CD4-positive, alpha-beta T cell (primary cell): ENCODE measurements at places on chromosomes 6 and 20. TPM values are rescaled to one million over a fixed set of nuclear protein-coding genes. Genes with fewer than 3 reads are reported as not detected.

The LAMA2 gene
- total RNA-seq = 0.05 TPM

The ADGB gene
- not detected for total RNA-seq

The GNAS-AS1 gene
- not detected for total RNA-seq

The MRAP2 gene
- not detected for total RNA-seq

The NQO2 gene
- 6.7 TPM for total RNA-seq

The IL17F gene
- not detected for total RNA-seq

The CALHM4 gene
- total RNA-seq = not detected

DNA sequence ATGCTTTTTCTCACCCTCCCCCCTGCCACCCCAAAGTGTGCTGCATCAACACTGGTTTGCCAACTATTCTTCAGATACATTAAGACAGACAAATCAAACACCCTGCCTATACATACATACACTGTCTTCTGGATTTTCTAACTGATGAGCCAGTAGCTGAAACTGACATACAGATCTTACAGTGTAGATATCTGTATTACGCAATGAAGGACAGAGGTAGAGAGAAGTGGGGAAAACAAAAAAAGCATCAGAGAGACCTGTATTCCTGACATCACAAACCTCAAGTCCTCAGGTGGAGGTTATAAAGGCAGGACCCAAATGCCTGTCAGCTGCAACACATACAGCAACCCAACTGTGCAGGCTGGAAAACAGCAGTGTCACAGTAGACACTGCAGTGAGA, 535.4 kb downstream of the HACE1 start:
- H3K36me3 ChIP-seq = no peaks in the 10 kb centered on the region
- DNase-seq = no peak
- no peaks in the 10 kb centered on the region for H3K4me1 ChIP-seq
- no peak overlapping the region for H3K4me3 ChIP-seq

DNA sequence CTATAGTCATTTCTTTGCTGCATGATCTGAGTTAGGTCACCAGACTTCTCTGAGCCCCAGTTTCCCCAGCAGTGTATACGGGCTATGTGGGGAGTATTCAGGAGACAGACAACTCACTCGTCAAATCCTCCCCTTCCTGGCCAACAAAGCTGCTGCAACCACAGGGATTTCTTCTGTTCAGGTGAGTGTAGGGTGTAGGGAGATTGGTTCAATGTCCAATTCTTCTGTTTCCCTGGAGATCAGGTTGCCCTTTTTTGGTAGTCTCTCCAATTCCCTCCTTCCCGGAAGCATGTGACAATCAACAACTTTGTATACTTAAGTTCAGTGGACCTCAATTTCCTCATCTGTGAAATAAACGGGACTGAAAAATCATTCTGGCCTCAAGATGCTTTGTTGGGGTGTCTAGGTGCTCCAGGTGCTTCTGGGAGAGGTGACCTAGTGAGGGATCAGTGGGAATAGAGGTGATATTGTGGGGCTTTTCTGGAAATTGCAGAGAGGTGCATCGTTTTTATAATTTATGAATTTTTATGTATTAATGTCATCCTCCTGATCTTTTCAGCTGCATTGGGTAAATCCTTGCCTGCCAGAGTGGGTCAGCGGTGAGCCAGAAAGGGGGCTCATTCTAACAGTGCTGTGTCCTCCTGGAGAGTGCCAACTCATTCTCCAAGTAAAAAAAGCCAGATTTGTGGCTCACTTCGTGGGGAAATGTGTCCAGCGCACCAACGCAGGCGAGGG, 594 bp upstream of the CDKN1A start:
- H3K4me1 ChIP-seq = peaks cover 55% of the 10 kb centered on the region
- no peaks in the 10 kb centered on the region for H3K27me3 ChIP-seq
- H3K27ac ChIP-seq = peak overlapping the region; percentile 34
- peak; percentile 52 for DNase-seq
- no peak overlapping the region for H3K4me3 ChIP-seq

DNA sequence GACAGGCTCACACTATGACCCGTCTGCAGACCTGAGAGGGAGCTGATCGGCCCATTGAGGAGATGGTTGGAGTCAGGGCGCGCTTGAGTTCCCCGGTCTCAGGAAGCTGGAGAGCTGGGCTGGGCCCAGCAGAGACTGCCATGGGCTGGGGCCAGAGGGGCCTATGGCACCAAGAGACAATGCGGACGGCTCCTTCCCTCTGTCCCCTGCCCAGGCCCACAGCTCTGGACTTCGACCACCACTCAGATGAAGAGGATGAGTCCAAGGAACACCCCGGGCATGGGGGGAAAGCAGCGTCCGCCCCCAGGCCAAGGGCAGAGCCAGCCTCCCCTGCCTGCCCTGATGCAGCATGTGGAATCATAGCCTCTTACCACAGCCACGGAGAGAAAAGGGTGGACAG, 40.2 kb upstream of the PHACTR3 start:
- H3K4me3 ChIP-seq = no peak overlapping the region
- H3K36me3 ChIP-seq = no peaks in the 10 kb centered on the region
- no peaks in the 10 kb centered on the region for H3K27me3 ChIP-seq
- DNase-seq = no peak

DNA sequence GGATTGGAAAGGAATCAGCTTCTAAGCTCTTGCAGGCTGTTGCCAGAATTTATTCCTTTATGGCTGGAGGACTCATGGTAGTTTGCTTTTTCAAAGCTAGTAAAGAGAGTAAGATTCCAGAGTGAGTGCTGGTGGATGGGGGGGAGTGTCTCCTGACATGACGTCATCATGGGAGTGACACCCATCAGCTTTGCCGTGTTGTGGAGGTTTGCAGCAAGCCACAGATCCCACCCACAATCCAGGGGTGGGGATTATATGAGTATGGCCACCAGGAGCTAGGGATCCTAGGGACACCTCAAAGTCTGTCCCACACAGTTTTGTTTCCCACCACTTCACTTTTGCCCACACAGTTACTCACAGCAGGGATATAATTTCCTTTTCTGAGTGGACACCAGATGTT, 28.7 kb upstream of the PMEPA1 start:
- DNase-seq = no peak
- peaks cover 5% of the 10 kb centered on the region for H3K27me3 ChIP-seq
- no peak overlapping the region for H3K4me3 ChIP-seq
- no peaks in the 10 kb centered on the region for H3K4me1 ChIP-seq

- H3K4me3 ChIP-seq = no peak overlapping the region
- DNase-seq = peak; percentile 70
- H3K27ac ChIP-seq = no peak overlapping the region
These were observed 205.5 kb downstream of the ZNF217 start for GRCh38 chr20:53387983-53388675.

DNA sequence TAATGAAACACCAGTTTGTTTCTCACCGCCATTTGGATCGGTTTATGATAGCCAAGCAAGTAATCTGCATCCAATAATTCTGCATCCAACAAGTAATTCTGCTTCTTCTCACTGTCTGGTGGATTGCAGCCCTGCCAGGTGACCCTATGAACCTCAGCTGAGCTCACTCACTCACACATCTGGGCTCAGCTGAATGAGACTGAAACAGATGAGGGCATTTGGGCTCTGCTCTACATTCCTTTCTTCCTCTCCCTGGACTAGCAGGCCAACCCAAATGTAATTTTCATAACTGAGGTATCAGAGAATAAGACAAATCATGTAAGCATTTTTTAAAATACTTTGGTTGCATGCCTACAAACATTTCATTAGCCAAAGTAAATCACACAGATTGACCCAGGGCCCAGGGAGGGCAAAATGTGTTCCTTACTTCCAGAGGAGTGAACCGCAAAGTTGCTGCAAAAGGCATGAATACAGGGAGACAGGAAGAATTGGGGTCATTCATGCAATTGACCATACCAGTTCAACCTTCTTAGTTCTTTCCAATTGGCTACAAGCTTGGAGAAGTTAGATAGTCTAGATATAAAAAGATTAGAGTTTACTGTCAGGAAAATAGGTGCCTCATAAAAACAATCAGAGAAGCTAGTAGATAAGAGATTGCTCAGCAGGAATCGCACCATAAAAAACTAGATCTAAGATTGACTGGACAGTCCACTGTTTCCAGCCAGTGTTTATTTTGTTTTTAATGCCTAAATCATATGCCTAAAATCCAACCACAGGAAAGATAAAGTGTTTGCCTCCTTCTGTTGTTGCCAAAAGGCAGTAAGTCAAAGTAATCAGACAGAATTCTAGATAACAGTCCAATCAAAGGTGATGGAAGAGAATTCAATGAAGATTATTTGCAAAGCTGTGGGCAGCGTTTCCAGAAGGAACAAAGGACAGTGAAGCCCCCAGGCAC, 43.7 kb downstream of the CBLN4 start:
- H3K36me3 ChIP-seq = no peaks in the 10 kb centered on the region
- H3K4me3 ChIP-seq = no peak overlapping the region

- no peaks in the 10 kb centered on the region for H3K27me3 ChIP-seq
- no peak overlapping the region for H3K27ac ChIP-seq
- H3K36me3 ChIP-seq = no peaks in the 10 kb centered on the region
- no peak overlapping the region for H3K4me3 ChIP-seq
- H3K4me1 ChIP-seq = no peaks in the 10 kb centered on the region
- no peak for DNase-seq
These were observed 42.6 kb upstream of the NXT1 start for GRCh38 chr20:23308024-23308423.

DNA sequence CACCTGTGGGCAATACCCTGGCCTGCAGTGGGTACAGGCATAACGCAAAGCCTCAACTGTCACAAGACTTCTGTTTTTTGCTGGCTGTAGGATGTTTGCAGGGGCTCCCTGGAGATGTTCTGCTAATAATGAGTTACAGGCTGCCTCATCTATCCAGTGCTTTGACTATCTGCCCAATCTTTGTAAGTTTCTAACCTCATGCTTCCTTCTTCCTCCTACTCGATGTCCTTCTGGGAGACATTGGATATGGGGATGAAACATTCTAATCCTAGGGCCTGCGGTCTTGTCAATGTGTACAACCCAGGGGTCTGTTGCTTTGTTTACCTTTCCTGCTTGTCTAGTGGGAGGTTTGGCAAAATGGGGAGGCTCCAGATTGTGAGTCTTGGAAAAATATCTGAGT, 136.8 kb upstream of the TCF21 start:
- no peak overlapping the region for H3K27ac ChIP-seq
- H3K4me1 ChIP-seq = no peaks in the 10 kb centered on the region
- H3K4me3 ChIP-seq = no peak overlapping the region
- H3K27me3 ChIP-seq = no peaks in the 10 kb centered on the region
- no peaks in the 10 kb centered on the region for H3K36me3 ChIP-seq

- no peak overlapping the region for H3K4me3 ChIP-seq
- H3K27me3 ChIP-seq = no peaks in the 10 kb centered on the region
- peaks cover 3% of the 10 kb centered on the region for H3K4me1 ChIP-seq
- H3K27ac ChIP-seq = no peak overlapping the region
- DNase-seq = no peak
- H3K36me3 ChIP-seq = no peaks in the 10 kb centered on the region
These were observed 244.1 kb upstream of the QKI start for GRCh38 chr6:163170294-163170883.

- no peaks in the 10 kb centered on the region for H3K4me1 ChIP-seq
- H3K36me3 ChIP-seq = peaks cover 2% of the 10 kb centered on the region
- no peak overlapping the region for H3K4me3 ChIP-seq
- DNase-seq = no peak
- no peak overlapping the region for H3K27ac ChIP-seq
- H3K27me3 ChIP-seq = no peaks in the 10 kb centered on the region
These were observed 47.0 kb downstream of the TCP11 start for GRCh38 chr6:35094183-35094582.

DNA sequence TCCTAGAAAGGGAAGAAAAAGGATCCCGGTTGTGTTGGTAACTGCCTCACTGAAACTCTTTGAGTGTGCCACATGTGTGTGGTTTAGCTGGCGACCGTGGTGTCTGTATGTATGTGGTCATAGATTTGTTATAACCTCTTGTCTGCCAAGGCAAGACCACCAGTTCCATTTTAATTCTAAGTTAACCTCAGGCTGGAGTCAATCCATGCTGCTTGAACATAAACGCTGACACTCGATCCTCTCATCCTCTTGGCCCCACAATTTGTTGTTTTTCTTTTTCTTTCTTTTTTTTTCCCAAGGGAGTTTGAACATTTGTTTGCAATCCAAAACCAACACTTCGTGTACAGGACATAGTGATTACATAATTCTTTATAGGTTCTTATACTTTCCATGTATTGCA, 318.9 kb upstream of the JAG1 start:
- no peaks in the 10 kb centered on the region for H3K36me3 ChIP-seq
- H3K27ac ChIP-seq = no peak overlapping the region
- H3K4me3 ChIP-seq = no peak overlapping the region
- H3K4me1 ChIP-seq = no peaks in the 10 kb centered on the region

GRCh38 chr20:2798814-2799213, 1.6 kb downstream of the CPXM1 start:
- H3K27me3 ChIP-seq = peaks cover 41% of the 10 kb centered on the region
- no peaks in the 10 kb centered on the region for H3K36me3 ChIP-seq
- no peak overlapping the region for H3K4me3 ChIP-seq
- peaks cover 25% of the 10 kb centered on the region for H3K4me1 ChIP-seq

DNA sequence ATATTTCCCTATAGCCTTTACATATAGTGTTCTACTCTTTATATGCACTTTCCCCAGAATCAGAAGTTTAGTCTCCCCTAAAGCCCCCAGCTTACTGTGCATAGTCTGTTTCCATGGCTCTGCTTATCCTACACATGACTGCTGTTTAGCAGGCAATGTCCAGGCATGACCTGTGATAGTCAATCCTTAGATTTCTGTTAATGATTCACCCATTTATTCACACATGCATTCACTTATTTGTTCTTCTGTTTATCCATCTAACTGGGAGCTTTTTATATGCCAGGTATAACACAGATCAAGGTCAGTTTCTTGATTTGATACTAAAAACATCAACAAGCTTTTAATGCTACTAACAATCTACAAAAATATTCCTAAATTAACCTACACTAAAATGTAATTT, 300.8 kb downstream of the PHF3 start:
- no peaks in the 10 kb centered on the region for H3K4me1 ChIP-seq
- no peaks in the 10 kb centered on the region for H3K27me3 ChIP-seq
- H3K4me3 ChIP-seq = no peak overlapping the region
- H3K27ac ChIP-seq = no peak overlapping the region

DNA sequence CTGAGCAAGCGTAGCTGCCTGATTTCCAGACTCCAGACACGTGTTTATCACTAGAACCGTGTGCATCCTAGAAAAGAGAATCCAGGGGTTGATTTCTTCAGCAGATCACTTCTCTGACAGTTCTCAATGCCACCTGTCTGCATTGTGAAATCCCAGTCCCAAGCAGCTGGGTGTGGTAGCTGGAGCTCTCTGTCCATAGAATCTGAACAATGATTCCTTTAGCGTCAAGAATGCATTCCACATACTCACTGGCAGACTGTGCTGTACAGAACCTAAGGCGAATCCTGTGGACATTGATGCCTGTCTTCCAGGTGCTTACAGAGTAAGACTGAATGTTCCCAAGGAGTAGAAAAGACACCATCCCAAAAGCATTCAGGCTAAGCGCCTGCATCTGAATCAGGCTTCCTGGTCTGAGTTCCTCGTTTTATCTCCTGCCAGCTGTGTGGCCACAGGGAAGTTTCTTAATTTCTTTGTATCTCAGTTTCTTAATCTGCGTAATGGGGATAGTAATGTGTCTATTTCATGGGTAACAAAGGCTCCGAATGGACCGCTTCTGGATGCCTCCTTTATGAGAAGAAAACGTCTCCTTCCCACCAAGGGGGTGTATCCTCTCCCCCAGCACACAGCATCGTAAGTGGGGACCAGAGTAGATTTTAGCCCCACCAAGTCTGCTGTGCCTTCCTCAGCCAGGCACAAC, 10.4 kb upstream of the TRAF3IP2 start:
- no peak for DNase-seq
- no peaks in the 10 kb centered on the region for H3K36me3 ChIP-seq
- H3K27ac ChIP-seq = no peak overlapping the region
